ENCODE measurements at places on chromosomes 11 and 22.
A peak's percentile ranks its signal among the peaks of the same experiment; 100 is the strongest.

GRCh38 chr11:64717268-64717578 lies 5.8 kb downstream of the NRXN2 start:
- no peak for DNase-seq

GRCh38 chr11:57546869-57547475 lies 9.6 kb downstream of the SMTNL1 start:
- peak; percentile 30 for DNase-seq

DNA sequence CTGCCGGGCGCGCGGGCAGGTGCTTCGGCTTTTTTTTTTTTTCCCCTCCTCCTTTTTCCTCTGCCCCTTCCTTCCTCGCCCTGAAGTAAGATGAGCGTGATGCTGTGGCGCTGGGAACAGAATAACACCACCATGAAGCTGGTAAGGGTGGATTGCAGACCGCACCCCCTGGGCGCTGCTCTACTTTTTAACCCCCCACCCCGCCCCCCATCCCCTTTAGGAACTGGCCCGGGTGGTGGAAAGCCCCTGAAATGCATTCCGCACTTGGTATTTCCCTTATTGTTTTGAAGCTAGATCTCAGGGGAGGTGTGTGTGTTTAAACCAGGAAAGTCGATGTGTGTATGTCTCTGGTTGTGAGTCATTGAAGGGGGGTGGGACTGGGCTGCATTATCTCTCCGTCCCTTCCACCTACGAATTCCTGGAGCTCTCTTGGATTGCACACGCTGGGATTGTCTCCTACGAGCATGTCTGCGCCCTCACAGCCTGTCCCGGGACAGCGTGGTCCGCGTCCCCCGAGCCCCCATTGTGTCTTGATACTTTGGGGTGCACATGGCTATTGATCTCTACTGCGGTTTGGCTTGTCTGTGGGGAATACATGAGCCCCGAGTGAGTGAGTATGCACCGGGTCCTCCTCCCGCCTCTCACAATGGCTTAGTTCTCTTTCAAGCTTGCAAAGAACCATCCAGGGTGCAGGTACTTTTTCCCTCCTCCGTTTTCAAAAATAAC lies 64.9 kb downstream of the NAV2 start:
- DNase-seq, result peak; percentile 31

- no peak for DNase-seq
Observed at GRCh38 chr11:47192111-47192510, 5.9 kb upstream of the PACSIN3 start.

- DNase-seq, result no peak
Observed at GRCh38 chr22:18983120-18983651, 47.1 kb upstream of the PRODH start.

- DNase-seq, result no peak
Observed at GRCh38 chr22:50000587-50001387, 11.8 kb downstream of the IL17REL start.

GRCh38 chr11:69651834-69652620 lies 11.1 kb downstream of the CCND1 start:
- DNase-seq, result no peak
